Stimulated activated CD8-positive, alpha-beta memory T cell treated with anti-CD3 and anti-CD28 coated beads, Interleukin-2, amount 100 ng/mL, for 1 hour (primary cell): ENCODE measurements at places on chromosomes 11 and 22.

GRCh38 chr11:8581300-8581699, 12.7 kb downstream of the STK33 start:
- DNase-seq = no peak

GRCh38 chr11:22474616-22475015, 136.4 kb downstream of the SLC17A6 start:
- no peak for DNase-seq

DNA sequence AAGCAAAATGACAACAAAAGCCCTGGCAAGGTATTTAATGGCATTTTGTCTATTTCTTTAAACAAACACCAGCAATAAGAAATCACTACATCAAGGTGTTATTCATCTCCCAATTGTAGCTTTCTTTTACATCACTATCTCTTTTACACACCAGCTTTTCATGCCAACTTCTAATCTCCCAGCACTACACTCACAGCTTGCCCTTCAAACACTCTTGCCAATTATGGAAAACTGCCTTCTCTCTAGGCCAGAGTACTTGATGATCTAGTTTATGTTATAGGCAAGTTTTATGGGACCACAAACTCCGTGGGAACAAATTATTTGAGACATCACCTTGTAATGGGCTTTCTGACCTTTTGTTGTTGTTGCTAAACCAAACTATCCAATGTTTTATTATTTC, 61.3 kb downstream of the SVIP start:
- DNase-seq = no peak

DNA sequence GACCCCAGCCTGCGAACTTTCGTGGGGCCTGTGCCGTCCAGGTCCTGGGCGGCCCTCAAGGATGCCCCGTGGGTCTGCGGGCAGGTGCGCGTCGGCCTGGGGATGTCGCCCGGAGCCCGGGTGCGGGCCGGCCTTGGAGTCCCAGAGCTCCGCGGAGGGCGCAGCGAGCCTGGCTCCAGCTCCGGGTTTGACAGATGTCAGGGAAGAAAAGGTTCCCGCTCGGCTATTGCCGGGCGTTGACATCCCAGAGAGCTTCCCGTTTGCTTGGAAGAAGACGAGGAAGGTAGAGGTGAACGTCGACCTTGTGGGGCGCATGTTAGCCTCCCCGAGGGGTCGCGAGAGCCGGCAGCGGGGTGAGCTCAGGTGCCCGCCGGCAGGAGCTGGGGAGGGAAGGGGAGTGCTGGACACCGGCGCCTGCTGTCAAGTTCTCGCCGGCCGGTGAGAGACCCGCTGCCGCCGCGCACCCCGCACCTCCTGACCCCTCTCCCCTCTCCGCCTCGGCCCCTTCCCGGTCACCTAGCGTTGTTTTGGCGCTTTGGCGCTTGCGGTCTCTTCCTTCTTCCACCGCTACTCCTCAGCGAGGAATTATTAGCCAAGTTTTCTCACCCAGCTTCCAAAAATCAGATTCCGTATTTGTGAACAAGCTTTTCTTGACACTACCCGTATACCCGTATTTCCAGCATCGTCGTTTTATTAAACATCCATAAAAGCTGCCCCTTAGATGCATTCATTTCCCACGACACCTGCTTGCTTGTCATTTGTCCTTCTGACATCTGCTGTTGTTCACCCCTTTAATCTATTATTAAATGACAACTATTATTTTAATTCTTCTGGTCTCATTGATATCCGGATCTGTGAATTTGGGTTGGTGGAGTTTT, 1.3 kb downstream of the BMAL1 start:
- DNase-seq = no peak

GRCh38 chr11:44852952-44853351, 97.7 kb downstream of the TP53I11 start:
- no peak for DNase-seq

DNA sequence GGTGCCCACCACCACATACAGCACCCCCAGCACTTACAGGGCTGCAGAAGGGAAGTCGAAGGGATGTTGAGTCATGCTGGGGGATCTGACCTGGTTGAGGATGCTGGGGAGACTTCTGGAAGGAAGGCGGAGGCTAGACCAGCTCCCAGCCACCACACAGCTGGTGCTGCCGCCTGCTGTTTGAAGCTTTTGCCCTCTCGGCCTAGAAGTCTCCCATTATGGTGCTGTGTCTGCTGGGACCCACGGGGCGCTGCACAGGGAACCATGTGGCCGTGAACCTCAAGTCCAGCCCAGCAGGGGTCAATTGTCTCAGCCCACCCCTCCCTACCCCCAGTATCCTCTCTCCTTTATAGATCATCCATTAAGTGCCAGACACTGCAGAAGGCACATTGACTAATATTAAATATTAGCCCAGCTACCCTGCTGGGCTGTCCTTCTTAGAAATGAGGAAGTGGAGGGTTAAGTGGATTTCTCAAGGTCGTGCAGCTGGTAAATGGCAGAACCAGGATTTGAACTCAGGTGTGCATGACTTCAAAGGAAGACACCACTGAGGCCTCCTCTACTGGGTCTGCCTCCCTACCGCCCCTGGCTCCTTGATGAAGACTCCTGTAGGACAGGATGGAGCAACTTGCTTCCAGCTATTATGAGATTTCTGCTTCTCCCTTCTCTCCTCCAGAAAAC, 49.7 kb downstream of the CYTH4 start:
- no peak for DNase-seq

DNA sequence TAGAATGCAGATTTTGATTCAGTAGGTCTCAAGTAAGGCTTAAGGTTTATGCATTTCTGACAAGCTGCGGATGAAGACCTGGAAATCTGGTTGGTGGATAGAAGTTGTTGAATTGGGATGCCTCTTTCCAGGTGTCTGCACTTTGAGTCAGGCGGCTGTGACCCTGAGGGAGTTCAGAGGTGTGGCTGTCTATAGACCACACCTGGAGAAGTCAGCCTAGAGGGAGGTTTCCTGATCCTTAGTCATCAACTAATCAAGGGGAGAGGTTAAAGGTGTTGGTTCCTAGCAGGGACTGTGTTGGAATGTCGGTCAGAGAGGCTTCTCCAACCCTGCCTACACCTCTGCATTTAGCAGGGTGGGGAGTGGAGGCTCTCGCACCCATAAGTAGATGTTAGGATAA, 8.0 kb downstream of the GLB1L2 start:
- DNase-seq = no peak

GRCh38 chr11:123100379-123101085, 38.6 kb upstream of the HSPA8 start:
- no peak for DNase-seq

GRCh38 chr11:23315286-23315685, 455.0 kb upstream of the CCDC179 start:
- no peak for DNase-seq

DNA sequence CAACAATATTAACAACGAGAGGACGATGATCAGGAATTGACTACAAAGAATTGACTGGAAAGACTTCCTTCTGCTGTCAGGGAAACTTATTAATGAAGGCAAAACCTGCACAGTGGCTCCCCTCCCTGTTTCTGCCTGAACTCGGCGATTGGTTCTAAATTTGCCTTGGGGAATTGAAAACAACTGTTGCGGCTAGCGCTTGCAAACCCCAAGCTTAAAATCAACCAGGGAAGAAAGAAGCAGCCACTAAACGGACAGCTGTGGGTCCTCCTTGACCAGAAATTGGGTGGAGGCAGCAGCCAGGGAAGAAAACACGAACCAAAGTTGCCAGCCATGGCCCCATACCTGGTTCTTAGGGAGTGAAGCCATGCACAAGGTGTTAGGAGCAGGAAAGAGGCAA, 383.5 kb upstream of the CADM1 start:
- DNase-seq = no peak

DNA sequence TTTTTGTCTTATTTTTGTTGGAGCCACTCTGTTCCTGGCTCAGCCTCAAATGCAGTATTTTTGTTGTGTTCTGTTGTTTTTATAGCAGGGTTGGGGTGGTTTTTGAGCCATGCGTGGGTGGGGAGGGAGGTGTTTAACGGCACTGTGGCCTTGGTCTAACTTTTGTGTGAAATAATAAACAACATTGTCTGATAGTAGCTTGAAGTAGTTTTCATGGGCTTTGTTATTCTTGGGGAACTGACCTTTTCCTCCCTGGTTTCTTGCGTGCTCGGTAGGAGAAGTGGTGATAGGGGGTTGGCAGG, 6.0 kb upstream of the MCM5 start:
- DNase-seq = no peak

DNA sequence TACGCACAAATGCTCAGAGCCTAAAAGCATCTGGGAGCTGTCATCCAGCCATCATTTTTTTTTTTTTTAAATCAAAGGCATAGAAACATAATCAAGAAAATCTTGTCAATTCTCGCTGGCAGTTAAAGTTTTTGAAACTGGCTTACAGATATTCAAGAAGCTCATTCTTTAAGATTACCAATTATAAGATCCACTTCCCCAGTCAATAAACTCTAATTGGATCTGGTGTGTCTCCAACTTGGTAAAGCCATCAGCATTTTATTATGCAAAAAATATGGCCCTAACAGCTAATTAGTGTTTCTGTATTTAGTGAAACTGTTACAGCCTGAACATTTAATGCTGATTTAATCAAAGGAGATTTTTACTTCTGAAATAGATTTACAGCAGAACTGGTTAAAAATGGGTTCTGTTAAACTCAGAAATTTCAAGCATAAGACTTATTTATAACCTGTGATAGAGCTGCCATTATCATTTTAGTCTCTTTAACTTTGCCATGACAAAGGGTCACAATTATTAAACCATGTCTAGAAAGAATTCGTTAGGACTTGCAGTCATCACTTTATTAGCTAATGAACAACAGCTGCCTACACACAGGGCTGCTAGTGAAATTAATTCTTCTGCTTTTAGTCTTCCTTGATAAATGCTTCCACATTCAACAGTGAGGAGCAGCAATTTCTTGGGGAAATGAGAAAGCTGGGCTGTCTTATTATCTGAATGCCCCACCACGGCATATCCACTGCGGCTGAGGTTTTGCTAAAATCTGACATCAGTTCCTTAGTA, 176.4 kb upstream of the PITPNB start:
- no peak for DNase-seq

DNA sequence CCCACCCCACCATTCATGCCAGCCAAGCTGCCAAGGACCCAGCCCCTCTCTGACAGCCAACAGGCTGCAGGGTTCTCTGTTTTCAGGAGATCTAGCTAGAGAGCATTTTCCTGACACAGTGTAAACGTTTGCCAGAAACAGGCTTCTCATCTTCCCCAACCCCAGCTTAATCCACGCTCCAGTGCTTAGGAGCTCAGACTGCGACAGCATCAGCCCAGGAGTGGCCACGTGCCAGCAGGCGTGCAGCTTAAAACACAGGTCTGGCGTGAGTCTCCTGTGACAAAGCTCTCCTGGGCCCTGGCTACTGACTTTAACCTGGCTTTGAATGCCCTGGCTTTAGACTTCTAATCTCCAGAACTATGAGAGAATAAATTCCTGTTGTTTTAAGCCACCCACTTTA, 66.6 kb downstream of the GALNT18 start:
- no peak for DNase-seq

GRCh38 chr11:105903113-105903512, 118.9 kb downstream of the MSANTD4 start:
- DNase-seq = no peak

GRCh38 chr11:69888483-69889181, 69.4 kb upstream of the FGF3 start:
- peak; percentile 43 for DNase-seq

GRCh38 chr11:2889362-2890273, 4.0 kb upstream of the CDKN1C start:
- DNase-seq = no peak

GRCh38 chr11:44417731-44418455, 108.0 kb upstream of the ALX4 start:
- no peak for DNase-seq

- DNase-seq = no peak
Observed at GRCh38 chr11:93285430-93285829, 45.1 kb upstream of the DEUP1 start.

GRCh38 chr22:23892130-23892529, 2.1 kb upstream of the MIF start:
- DNase-seq = no peak

DNA sequence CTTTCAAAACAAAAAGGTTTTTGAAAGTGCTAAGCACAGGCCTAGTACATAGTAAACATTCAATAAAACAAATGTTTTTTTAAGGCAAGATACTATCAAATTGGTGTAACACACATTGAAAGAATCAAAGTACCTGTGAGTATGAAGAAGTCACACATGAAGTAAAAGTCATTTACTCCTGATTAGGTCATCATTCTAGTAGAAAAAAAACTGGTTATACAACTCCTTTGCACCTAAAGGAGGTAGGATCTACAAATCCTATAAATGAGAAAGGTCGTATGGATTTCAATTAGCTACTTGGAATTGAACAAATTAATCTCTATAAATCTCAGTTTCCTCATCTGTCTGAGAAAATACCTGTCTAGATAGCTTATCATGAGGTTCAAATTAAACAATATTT, 80.8 kb downstream of the SIK3 start:
- no peak for DNase-seq

- no peak for DNase-seq
Observed at GRCh38 chr22:29334696-29335344, 19.3 kb upstream of the RASL10A start.

GRCh38 chr22:23243006-23243573, 62.8 kb downstream of the BCR start:
- peak; percentile 36 for DNase-seq

DNA sequence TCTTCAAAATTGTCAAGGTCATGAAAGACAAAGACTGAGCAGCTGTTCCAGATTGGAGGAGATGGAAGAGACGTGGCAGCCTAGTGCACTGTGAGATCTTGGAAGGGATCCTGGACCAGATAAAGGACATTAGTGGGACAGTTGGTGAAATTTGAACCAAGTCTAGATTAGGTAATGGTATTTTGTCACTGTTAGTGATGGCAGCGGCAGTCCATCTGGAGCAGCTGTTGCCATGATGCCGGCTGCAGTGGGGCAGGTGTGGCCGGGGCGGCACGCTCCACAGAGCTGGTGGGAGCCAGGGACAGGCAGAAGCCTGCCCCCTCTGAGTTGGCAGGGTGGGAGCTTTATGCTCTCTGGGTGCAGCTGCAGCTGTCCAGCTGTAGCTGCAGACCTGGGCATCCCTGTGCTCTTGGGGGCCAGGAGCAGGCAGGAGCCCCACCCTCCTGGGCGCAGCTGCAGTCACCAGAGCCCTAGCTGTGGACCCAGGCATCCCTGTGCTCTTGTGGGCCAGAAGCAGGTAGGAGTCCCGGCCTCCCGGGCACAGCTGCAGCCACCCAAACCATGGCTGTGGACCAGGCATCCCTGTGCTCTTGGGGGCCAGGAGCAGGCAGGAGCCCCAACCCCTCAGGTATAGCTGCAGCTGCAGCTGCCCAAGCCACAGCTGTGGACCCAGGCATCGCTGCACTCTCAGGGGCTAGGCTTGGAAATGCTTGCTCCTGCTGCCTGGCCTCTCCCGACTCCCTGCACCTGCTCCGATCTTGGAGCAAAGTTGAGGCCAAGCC, 20.7 kb downstream of the DIXDC1 start:
- no peak for DNase-seq
